ENCODE measurements at places on chromosomes 7 and 10.

GRCh38 chr7:55174856-55175255, 156.0 kb downstream of the EGFR start:
- no peak for DNase-seq

- DNase-seq: no peak
These were observed 10.2 kb downstream of the KIAA1549 start for GRCh38 chr7:138970952-138971351.

DNA sequence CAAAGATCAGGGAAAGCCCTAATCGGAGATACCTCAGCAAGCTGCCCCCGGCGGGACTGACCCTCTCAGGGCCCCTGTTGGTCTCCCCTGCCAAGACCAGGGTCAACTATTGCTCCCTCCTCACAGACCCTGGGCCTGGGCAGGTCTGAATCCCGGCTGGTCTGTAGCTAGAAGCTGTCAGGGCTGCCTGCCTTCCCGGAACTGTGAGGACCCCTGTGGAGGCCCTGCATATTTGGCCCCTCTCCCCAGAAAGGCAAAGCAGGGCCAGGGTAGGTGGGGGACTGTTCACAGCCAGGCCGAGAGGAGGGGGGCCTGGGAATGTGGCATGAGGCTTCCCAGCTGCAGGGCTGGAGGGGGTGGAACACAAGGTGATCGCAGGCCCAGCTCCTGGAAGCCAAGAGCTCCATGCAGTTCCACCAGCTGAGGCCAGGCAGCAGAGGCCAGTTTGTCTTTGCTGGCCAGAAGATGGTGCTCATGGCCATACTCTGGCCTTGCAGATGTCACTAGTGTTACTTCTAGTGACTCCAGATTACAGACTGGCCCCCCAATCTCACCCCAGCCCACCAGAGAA, 24.1 kb downstream of the TBATA start:
- no peak for DNase-seq

DNA sequence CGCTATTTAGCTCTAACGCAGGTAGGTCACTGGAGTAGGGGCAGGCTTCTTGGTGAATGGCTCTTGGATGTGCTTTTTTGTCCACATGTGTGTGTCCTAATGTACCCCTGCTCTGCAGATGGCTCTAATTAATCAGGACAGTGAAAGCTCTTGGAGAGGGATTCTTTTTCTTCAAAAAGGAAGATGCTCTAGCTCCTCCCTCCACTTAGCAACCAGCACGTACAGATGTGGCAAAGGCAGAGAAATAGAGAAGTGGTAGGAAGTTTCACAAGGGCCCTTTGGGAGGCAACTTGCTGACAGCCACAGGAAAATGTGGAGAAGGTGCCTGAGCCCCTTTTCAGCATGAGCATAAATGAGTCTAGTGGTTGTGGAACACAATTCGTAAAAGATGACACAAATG, 221.7 kb downstream of the PLXNA4 start:
- peak; percentile 2 for DNase-seq

- no peak for DNase-seq
These were observed 29.9 kb upstream of the IFRD1 start for GRCh38 chr7:112420236-112420861.

- DNase-seq: no peak
These were observed 8.6 kb downstream of the WNT16 start for GRCh38 chr7:121337398-121337797.

GRCh38 chr7:14085901-14086300, 96.4 kb upstream of the ETV1 start:
- DNase-seq: no peak

DNA sequence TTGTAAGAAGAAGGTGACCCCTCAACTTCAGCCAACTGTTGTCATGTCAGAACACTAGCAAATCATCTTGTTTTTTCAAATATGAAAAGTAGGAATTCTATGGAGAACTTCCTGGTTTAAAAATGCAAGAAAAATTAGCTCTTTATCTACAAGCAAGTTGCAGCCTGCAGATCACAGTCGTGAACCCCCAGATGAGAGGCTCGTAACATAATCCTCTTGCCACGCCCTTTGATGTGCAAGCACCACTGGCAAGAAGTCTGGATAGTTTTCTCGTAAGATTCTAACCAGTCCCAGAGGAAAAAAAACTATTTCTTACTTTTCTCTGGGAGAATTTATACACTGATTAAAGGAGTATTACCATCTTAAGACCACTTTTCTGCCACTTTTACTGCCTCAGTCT, 132.3 kb downstream of the DPY19L1 start:
- no peak for DNase-seq

DNA sequence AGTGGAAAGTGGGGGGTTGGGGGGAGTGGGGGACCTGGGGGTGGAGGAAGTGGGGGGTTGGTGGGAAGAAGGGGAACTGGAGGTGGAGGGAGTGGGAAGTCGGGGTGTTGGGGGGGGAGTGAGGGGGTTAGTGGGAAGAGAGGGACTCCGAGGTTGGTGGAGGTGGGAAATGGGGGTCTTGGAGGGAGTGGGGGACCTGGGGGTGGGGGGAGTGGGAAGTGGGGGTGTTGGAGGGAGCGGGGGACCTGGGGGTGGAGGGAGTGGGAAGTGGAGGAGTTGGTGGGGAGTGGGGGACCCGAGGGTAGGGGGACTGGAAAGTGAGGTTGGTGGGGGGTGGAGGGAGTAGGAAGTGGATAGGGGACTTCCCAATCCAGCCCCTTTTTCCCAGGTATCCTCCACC, 906 bp upstream of the MMD2 start:
- no peak for DNase-seq

GRCh38 chr10:100866010-100866409, 46.8 kb upstream of the SLF2 start:
- DNase-seq: no peak

GRCh38 chr10:69335063-69335587, 56.8 kb downstream of the HK1 start:
- DNase-seq: peak; percentile 72

GRCh38 chr7:14228341-14228740, 238.9 kb upstream of the ETV1 start:
- no peak for DNase-seq

DNA sequence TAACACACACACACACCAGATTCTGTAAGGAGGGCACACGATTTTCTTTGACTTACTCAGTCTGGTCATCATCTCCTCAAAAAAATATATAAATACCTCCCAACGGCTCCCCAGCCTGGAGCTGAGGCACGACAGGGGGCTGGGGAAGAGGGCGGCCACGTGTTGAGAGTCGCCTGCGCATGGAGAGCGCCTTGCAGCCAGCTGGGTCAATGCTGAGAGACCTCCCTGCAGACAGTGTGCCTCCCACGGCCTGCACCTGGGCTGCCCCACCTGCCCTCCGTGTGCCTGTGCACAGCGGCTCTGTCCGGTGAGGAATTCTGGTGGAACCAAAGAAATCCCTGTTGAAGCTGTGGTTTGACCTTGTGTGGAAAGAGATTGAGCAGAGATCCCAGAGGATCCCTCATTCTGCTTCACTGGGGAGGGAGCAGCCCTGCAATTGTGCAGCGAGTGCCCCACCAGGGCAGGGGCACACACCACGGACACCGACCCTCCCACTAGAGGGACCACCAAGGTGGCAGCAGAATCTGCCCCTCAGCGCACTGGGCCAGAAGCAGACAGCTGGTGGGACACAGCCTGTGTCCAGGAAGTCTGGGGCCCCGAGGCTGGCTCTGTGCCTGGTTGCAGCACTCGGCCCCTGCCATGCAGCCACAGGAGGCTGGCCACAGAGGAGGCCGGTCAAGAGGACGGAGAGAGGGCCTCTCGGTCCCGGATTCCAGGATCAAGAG, 150.5 kb upstream of the PPP2R2D start:
- DNase-seq: no peak

DNA sequence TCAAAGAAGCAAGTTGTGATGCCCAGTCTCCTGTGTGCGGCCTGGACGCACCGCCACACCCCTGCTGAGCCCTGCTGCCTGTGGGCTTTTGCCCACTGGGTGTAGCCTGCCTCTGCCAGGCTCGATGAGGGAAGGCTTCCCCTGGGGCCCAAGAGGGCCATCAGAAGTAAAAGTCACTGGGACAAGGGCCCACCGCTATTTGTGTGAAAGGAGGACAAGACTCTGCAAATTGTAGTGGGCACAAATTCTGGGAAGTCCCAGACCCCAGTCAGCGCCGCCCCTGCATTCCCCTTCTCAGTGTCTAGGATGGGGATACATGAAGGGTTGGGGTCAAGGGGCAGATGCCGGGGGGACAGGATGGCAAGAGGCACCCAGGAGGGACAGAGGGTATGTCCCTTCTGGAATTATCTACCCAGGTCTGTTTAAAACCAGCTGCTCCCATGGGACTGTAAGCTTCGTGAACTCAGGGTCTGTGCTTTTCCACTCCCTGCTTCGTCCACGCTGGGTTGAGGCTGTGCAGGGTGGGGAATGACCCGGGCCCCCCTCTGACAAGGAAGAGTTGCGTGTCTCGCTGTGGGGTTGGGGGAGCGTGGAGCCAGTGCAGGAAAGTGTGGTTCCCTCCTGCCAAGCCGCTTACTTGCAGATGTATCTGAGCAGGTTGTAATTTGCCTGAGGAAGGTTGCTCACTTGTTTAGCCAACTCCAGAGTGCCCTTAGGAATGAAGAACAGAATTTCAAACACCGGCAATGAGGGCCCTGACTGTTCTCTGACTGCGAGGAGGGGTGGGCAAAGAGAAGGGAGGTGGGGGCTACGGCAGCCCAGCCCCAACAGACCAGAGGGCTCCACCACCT, 147.2 kb downstream of the MAPK8 start:
- no peak for DNase-seq

DNA sequence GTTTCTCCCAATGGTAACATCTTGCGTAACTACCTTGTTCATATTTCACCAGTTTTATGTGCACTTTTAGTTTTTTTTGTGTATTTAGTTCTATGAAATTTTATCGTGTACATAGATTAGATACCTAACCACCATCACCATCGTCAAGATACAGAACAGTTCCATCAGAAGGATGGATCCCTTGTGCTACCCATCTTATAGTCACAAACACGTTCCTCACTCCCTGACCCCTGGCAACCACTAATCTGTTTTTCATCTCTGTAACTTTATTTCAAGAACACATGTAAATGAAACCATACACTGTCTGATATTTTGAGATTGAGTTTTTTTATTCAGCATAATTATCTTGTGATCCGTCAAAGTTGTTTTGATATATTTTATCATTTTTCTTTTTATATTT, 29.9 kb downstream of the FANK1 start:
- no peak for DNase-seq

GRCh38 chr7:1564603-1565022, 5.2 kb downstream of the PSMG3 start:
- DNase-seq: no peak

DNA sequence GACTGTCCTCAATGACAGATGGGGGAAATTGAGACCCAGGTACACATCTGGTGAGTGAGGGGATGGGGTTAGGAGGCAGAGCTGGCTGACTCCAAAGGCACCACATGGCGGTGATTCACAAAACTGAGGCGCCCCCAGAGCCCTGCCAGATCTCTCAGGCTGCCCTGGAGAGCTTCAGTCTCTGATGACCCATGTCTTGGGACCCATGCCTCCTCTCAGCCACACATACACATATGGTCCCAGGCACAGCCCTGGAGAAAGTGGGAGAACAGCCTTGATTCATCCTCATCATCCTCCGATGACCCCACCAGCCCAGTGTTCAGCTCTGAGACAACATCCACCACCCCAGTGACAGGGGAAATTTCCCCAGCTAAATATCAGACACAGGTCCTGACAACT, 426.0 kb downstream of the RPS24 start:
- no peak for DNase-seq

DNA sequence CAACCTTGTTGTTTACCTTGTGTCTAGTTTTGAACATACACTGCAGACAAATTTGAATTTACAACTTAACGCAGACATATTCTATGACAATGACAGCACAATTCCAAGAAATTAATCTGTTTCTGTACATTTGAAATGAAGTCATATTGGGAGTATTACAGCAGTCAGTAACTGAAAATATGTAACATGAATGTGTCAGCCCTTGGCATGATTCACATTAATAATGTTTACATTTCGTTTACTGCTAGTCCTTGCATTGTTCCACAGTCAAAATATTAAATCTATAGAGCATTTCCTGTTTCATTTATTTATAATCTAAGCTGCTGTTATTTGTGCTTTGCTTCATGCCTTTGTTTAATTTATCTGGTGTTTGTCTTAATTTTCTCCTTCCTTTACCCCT, 80.4 kb downstream of the NOC3L start:
- no peak for DNase-seq
